Dorsolateral prefrontal cortex (tissue), 122 donors: ENCODE measurements at places on chromosomes 5 and 9.
A peak's percentile ranks its signal among the peaks of the same experiment; 100 is the strongest.

DNA sequence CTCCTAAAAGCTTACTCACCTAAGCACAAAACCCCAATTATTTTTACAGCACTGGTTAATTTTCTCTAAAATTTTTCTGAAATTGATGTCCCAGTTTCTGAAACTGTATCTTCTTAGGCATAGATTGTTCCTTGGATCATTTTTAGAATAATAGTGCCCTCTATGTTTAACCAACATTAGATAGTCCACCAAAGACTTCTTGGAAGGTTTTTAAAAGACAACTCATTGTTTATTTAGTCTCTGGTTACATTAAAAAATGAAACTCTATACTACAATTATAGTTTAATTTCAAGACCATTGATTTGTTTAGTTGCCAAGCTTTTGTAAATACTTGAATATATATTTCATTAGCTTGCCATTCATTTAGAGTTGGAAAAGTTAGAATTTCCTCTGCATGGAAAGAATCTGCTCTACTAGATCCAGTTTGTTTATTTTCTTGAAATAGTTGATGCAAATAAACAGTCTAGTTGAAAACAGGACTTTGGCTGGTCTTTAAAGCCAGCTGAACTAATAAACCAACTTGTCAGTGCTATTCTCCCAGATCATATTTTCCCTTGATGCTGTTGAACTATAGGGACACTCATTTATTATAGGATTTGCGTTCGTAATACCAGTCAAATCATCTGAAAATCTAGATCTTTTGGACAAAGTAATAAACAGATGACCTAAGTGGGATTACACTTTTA lies 990.5 kb downstream of the TLE1 start:
- DNase-seq = no peak

DNA sequence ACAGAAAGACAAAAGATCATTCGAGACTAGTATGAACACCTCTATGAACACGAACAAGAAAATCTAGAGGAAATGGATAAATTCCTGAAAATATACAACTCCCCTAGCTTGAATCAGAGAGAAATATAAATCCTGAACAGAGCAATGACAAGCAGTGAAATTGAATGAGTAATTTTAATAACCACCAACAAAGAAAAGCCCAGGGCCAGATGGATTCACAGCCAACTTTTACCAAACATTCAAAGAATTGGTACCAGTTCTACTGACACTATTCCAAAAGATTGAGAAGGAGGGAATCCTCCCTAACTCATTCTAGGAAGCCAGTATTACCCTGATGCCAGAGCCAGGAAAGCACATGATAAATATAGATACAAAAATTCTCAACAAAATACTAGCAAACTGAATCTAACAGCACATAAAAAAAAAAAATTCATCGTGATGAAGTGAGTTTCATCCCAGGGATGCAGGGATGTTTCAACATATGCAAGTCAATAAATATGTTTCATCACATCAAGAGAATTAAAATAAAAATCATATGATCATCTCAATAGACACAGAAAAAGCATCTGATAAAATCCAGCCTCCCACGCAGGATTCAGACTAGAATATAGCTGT lies 25.2 kb upstream of the PTGER4 start:
- DNase-seq = no peak

DNA sequence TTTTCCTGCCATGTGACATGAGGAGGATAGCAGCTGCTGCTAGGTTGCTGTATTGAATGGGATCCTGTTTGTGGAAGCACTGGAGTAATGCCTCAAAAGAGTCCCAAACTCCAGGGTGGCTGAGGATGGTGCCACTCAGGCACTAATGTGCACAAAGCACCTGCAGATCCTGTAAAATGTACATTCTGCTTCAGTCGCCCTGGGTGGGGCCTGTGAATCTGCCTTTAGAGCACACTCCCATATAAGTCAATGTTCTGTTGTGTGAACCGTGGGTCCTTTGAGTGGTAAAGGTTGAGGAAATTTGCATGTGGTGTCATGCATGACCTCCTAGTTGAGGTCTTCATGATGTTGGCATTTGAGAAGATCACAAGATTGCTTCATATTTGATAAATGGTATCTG lies 31.6 kb upstream of the ANKRD18A start:
- DNase-seq = no peak

GRCh38 chr9:20200581-20200980 lies 411.7 kb upstream of the SLC24A2 start:
- DNase-seq = no peak

DNA sequence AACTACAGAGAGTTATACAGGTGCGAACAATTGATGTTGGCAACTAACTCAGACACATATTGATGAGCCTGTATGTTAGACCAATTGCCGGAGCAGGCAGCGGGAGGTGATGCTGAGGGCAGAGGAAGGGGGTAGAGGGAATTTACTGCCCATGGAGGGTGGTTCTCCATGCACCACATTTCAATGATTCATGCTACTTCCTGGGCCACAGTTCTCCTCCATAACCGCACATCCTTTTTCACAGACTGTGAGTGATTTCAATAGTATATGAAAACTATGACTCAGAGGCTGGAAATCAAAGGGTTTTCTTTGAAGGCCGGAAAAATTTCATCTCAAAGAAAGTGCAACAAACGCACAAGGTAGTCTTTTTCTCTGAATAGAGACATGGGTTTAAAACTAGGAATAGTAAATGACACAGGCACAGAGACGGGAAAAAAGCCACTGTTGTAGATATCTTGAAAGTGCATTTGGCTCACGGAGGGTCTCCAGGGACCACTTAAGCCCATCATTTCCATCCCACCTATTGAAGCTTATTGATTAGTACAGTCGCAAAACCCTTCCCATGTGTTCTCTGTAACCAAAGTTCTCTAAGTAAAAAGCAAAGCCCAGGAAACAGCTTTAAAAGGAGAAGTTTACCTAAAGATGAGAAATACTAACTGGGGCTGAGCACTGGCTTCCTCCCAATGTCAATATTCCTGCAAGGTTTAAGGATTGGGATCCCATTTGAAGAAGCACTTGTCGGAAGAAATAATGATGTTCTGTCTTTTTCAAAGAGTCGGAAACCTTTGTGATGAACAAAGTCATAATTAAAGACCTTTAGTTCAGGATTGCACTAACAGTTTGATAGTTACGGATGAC lies 28.0 kb upstream of the ADAM19 start:
- DNase-seq = no peak

DNA sequence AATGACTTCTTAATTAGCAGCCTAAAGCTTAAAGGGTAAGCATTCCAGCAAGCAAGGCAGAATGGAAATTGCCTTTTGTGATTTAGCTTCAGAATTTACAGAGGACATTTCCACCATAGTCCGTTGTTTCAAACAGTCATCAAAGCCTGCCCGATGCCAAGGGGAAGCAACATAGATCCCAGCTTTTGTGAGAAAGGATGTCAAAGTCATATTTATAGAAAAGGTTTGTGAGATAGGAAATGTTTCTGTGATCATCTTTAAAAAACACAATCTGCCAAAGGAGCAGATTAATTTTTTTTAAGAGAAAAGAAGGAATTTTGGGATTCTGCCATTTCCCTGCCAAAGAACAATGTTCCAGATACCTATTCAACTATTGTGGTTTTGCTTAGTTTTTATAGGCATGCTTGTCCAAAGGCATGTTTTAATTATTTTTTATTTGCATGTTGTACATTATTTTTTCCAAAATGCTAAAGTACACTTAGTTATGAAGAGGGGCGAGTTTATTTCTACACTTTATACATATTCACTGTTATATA lies 346.9 kb downstream of the ZNF608 start:
- no peak for DNase-seq

DNA sequence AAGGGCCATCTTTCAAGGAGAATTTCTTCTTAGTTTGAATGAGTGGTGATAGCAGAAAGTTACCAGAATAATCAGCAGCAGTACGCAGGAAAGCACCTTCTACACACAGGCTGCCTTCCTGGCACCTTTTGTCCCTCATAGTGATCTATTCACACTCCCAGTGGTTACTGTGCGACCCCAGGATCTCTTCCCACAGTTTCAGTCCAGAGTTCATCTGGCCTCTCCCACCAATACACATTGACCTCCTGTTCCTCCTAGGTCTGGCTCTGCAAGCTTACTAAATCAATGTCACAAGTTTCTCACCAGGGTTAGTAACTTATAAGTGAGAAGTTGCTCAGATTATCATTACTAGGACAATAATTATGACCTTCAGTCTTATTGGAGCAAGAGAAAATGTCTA lies 99.1 kb upstream of the PIK3R1 start:
- no peak for DNase-seq

DNA sequence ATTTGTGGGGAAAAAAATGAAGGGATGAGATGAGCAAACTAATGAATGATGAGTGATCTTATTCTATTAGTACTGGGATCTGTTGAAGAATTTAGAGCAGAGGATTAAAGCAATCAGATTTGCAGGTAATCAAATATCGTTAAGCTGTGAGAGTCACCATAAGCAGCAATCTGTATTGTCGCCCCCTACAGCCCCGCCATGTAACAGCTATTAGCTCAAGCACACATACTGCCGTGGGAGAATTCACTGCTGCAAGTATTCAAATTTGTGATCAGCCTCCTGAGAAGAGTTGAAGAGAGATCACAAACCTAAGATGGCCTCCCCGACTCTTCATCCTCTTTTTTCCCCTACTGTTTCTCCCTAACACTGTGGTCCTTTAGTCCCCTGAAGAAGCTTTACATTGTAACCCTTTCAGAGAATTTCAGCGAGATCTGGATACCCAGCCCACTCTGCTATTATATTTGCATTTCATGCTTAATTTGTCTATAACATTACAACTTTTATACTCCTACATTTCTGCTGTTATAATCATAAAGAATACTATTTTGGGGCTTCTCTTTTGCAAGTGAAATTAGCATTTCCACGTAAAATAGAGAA lies 28.5 kb upstream of the PHF24 start:
- DNase-seq = peak; percentile 50

DNA sequence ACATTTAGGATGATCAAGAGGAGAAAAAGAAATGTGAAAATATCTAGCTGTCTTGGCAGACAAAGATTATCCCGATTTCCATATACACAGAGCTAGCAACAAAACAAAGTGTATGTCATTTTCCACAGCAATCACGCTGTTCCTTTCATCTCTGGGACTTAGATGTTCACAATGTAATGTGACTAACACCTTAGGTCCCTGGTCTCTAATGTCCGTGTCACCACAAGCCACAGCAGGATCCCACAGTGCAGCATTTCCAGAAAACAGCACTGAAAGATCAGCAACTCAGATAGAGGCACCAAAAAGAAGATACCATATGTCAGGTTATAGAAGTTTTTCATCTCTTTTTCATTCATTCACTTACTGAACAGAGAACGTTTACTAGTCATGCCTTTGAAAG lies 118.0 kb upstream of the TNPO1 start:
- no peak for DNase-seq

DNA sequence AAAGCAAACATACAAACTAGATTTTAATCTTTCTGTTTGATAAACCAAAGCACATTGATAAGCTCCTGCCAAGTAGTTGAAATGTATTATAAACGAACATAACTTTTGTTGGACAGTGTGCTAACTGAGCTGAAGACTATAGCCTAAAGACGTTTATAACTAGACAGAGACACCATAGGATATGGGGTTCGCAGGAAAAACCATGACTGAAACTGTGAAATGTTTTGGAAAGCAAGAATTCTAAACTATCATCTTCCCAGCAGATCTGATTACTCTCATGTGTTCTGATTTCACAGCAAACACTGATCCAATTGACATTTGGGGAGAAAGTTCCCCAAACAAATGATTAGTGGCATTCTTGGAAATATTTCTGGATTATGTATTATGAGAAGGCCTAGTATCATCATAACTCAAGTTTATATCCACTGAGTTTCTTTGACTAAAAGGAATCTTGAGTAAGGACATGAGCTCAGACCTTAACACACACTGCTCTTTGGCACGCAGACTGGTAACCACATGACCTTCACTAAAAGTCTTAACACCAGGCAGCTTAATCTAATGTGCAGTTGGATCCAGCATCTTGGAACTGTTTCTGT lies 375.2 kb downstream of the ZNF608 start:
- no peak for DNase-seq

GRCh38 chr5:60404171-60404570 lies 295.8 kb downstream of the DEPDC1B start:
- no peak for DNase-seq

DNA sequence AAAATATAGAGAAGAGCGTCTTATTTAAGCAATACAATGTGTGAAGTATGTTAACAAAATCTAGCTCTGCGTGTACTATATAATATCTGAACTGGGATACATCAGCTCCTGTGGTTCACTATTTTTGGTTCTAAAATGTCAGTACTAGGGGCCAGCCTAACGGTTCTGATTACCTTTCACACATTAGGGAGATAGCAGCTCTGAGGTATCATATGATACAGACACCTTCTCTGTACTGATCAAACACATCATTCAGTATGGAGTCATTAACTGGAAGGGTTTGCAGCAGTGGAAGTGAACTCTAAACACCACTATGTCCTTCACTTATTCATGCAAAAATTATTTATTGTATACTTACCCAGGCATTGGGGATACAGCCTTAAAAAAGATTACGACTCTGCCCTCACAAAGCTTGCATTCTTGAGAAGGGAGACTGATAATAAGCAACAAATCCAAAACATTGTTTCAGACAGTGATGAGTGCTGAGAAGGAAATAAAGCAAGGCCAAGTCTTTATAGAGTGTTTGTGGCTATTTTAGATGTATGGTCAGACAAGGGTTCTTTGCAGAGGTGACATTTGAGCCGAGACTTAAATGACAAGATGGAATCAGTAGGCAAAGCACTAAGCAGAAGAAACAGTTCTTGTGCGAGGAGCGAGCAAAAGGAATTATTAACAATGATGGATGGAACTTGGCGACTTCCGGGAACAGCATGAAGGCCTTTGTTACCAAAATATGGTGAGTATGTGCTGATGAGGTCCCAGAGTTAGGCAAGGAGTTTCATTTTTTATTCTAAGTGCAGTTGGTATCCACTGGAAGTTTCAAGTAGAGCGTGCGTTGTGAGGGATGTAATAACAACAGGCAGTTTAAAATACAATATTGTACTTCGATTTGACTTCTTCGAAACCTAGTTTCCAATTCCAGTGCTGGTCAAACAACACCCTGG lies 1.8 kb upstream of the LNPEP start:
- no peak for DNase-seq

DNA sequence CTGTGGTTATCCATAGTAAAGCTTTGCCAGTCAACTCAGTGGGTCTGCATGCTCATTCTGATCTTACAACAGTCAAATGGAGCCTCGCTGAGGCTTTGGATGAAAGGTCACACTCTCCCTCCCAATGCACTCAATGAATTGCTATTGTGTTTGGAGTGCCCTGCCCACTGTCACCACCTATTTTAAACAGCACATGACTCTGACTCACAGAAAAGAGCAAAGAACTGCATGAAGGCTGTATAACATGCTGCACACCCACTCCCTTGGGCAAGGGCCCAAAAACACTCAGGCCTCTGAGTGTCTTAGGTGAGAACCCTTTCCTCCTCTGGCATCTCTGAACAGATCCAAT lies 118.7 kb upstream of the CCDC112 start:
- DNase-seq = peak; percentile 33

DNA sequence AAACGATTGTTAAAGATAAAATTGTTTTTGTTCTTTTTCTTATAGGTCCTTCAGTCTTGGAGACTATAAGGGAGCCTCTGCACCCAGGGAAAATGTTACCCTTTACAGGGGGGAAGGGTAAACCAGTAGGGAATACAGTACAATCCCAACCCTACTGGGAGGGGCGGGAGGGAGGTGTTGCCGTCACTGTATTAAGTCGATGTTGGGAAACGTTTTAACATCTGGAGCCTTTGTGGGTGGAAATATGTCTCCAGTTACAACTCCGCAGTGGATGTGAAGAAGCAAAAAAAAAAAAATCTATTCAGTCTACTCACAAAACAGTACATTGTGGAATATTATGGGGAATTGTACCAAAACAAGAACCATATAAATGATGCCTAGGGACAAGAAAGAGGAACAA lies 47.2 kb upstream of the FCHO2 start:
- DNase-seq = no peak
